GM04504 (cell line): ENCODE measurements at places on chromosomes 12 and 14.

GRCh38 chr12:2179953-2180736 is 127.4 kb downstream of the CACNA1C start:
- peak; percentile 88 for DNase-seq

GRCh38 chr12:120818416-120818815 is 85.7 kb downstream of the SPPL3 start:
- DNase-seq: no peak

GRCh38 chr12:63841571-63841970 is 2.9 kb upstream of the SRGAP1 start:
- DNase-seq: no peak

GRCh38 chr12:12229556-12230092 is 37.2 kb downstream of the LRP6 start:
- no peak for DNase-seq
